ENCODE measurements at places on chromosomes 6 and 20.

DNA sequence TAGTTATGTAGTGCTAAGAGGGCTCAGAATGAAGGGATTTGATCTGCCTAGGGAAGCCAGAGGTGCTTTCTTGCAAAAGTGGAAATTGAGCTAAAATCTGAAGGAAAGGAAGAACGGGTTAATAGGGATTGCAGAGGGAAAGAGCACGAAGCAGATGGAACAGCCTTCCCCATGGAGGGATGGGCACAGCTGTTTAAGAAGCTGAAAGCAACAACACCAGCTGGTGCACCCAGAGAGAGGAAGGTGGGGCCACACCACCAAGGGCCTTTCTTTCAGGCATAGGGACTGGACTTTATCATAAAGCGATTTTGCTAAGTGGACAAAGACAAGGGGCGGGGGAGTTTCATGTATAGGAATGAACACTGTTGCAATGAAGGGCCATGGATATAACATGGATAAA, 65.8 kb upstream of the SNRPB2 start:
- no peak for DNase-seq

GRCh38 chr6:25482996-25483395, 169.0 kb upstream of the SCGN start:
- no peak for DNase-seq

DNA sequence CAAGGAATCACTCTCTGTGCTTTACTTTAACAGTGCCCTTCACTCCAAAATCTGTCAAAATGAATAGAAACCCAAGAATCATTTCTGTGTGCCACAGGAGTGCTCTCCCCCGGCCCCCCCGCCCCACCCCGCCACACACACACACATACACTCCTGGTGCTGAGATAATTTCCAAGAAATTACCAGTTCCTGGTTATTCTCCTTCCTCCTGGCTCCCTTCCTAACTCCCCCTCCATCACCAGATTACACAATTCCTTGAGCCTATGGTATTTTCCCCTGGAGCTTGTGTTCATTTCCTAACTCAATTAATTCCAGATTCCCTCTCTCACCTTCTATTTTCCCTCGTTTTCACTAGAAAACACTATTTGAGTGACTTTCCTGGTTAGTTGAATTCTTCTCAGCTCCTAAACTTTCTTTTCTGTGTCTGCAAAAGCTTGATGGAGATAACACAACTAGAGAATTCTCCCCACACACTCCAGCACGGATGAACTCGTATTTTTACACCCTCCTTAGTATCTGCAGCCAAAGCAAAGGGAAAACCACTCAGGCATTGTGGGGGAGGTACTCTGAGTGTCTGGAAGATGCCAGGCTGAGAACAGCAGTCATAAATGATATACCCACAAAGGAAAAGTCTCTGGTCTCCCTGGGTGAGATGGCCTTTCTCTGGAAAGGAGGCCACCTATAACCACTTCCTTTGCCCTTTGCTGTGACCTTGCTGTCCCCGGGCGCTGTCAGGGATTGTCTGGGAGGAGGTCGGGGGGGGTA, 1.9 kb upstream of the SLC24A3 start:
- DNase-seq: peak; percentile 52

- peak; percentile 99 for DNase-seq
Observed at GRCh38 chr20:1469925-1470571, 3.4 kb upstream of the NSFL1C start.

DNA sequence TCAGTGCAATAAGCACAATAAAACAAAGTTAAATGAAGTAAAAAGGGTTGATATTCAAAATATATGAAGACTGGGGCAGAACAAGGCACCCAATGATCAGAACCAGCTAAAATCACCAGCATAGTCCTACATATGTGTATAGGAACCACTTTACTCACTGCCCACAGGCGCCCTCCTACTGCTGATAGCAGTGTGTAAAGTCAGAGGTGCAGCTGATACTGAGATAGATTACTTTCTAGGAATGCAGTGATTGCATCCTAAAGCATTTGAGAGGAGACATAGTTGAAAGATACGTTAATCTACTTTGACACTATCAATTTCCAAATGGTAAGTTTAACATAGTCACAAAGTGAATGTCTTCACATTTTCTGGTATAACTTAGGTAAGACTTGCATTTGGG, 161.1 kb upstream of the MCHR2 start:
- no peak for DNase-seq

- DNase-seq: peak; percentile 97
Observed at GRCh38 chr20:38426006-38426897, 8.9 kb downstream of the SNHG17 start.

DNA sequence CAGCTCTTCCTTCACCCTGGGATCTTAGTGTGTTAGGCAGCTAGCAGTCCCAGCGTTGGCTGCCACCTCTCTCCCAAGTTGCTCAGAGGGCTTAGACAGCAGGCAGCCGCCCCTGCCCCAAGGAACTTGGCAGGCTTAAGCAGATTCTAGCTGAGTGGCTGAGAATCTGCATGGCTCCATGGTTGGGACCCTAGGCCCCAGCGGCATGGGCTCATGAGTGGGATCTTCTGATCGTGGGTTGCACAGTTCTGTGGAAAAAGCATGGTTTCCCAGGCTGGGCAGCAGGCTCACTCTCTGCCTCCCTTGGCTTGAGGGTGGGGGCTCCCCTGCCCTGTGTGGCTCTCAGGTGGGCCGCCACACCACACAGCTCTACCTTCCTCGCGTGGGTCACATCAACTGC, 1624.9 kb downstream of the GRIK2 start:
- no peak for DNase-seq

DNA sequence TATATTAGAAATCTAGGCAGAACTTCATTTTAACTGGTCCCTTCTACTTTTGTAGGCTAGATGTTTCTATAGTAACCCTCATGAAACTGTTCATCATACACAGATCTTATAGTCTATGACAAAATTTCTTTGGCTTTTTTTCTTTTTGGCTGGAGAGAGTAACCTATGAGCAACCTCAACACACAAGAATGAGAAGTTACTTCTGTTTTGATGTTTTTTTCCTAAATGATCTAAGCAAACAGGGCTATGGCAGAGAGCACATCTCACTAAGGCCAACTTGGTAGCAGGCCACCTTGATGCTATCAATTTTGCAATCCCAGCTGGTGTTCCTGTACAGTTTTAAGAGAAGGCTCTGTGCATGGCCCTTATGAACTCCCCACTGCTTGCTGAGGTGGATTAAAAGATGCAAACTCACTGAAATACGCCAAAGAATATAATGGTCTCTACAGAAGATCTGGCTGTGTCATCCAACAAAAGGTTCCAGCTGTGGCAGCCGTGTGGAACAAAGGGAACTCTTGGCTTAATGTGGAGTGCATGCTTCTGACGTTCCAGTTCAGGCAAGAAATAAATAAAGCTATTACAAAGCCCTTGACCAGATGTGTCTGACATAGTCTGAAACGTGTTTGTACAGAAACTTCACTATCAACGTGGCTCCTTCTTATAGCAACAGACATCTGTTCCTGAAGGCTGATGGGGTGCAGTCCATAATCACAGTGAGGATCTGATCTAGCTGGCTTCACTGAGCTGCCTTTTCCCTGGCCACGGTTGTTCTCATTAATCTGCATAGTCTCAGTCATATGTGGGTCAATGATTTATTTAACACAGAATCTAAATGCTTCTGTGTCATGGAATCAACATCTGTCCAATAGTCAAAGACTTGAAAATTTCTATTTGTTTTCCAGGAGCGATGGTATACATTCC, 481.1 kb downstream of the BMP2 start:
- DNase-seq: peak; percentile 5

DNA sequence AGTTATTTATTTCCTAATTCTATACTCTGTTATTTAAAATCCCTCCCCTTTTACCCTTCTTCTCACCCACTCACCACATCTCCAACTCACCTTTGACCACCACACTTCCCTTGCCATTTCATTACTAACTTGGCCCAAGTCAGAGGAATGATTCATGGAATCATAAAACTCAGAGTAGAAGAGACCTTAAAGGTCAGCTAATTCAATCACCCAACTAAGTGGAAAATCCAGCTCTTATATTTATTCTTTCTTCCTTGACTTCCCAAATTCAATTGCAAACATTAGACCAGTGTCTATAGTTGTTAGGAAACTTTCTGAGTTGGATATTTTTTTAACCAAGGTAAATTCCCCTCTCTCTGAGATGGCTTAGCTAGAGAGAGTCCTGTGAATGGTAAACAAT, 26.5 kb upstream of the HEY2 start:
- no peak for DNase-seq

GRCh38 chr6:146886587-146887446, 288.0 kb downstream of the ADGB start:
- DNase-seq: no peak

DNA sequence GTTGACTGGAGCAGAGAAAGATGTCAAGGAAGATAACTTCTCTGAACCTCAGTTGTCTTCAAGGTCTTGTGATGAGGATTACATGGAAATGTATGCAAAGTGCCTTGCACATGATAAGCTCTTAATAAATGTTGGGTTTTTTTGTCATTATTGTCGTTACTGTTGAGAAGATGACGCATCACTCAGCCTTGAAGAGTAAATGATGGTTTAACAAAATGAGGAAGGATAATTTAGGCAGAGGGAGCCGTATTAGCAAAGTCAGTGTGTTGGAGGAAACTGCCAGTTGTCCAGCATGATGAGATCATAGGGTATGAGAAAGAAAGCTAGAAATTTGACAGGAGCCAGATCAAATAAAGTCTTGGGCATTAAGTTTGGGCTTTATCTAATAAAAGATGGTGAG, 8.8 kb upstream of the SUPT3H start:
- DNase-seq: no peak

GRCh38 chr20:5260889-5261288, 55.9 kb downstream of the PROKR2 start:
- no peak for DNase-seq

DNA sequence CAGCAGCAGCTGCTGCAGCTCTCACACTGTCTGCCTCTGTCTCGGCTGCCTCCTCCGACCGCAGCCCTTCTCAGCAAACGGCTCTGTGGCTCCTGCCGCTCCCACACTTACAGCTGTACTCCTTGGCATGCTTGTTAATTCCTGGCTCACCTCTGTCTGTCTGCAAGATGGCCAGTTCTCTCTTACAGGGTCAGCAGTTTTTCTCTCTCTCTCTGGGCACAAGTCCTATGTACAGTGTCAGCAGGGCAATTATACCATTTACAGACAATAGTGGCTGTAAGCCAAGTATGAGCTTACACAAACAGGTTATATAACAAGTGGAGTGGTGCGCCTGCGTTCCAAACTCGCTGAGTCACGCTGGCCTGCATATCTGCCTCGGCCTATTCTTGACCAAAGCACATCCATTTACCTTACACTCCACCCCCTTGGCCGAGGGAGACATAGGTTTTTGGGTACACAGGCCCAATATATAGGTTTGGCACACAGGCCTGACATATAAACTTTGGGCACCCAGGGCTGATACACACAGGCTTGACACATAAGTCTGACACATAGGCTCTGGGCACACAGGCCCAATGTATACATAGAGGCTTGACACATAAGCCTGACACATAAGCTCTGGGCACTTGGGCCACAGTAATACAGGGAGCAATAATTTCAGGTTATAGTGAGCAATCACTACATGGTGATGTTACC, 4.4 kb downstream of the ZKSCAN3 start:
- DNase-seq: peak; percentile 84

GRCh38 chr6:37582306-37582705, 82.6 kb upstream of the CCDC167 start:
- DNase-seq: no peak

DNA sequence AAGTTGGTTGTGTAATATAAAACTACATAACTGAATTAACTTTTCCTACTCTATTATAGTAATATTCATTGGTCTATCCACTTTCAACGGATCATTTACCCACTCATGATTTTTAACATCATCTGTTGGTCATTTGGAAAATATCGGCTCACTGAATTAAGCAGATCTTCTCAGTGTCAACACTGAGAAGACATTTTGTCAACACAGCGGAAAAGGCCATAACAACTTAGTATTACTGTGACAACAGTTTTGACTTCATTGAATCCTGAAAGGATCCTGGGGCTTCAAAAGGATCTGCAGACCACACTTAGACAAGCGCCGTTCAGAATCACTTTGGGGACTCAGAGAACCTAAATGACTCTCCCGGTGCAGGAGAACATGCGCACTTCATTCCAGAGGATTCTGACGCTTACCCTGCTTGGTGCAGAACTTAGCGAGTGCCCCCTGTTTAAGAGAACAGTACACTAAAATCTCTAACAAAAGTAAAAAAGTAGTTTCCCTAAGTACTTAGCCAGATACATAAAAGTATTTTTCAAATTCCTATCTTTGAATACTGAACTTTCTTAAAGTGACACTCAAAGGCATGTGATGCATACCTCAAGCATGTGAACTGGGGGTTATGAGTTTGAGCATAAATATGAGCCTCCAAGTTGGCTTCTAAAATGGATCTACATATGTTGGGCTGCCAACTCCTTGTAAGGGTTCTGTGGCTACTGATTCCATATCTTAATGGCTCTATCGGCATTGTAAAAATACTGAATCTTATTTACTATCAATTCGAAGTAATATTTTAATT, 4.0 kb downstream of the ZBTB2 start:
- DNase-seq: peak; percentile 56

DNA sequence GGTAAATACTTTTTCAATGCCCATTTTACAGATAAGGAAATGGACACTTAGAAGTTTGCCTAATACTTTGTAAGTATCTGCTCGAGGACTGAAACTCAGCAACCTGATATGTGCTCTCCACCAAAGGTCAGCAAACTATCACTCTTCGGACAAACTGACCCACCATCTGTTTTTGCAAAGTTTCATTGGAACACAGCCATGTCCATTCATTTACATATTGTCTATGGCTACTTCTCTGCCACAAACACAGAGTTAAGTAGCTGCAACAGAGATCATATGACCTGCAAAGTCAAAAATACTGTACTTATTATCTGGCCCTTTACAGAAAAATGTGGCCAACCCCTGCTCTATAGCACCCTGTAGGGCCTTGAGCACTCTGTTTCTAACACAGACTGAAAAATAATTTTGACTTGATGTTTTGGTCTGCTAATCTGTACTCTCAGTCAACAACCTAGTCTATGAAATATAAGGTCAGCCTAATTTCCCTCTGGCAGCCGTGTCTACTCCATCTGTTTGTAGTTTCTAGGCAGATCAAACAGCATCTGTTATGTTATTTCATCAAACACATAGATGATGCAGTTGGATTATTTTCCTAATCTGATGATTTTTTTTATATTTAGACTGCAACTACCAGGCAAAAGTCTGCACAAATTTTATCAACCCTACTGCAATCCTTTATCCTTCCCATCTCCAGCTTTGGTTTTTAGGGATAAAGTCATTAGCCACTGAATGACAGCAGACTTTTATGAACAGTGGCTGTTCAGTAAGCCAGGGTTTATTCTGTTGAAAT, 41.4 kb upstream of the BEND6 start:
- peak; percentile 56 for DNase-seq

GRCh38 chr6:29603930-29604329, 19.0 kb downstream of the OR2H2 start:
- no peak for DNase-seq

DNA sequence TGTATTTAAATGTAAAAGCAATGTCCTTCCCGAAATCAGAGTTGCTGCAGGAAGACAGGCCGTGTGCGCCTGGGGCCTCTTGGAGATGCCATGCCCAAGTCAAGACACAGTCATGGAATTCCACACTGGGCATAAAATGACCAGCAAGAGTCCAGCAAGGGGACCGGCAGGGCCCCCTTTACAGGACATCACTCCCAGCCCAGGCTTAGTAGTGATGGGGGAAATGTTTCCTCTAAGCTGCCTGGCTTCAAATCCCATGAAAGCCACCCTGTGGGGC, 1.9 kb upstream of the PPP1R3G start:
- DNase-seq: no peak

Data from fibroblast of mammary gland (primary cell).